CD4-positive, alpha-beta T cell treated with Interleukin-15 for 1 hour (primary cell): ENCODE measurements at places on chromosomes 5 and 9.

DNA sequence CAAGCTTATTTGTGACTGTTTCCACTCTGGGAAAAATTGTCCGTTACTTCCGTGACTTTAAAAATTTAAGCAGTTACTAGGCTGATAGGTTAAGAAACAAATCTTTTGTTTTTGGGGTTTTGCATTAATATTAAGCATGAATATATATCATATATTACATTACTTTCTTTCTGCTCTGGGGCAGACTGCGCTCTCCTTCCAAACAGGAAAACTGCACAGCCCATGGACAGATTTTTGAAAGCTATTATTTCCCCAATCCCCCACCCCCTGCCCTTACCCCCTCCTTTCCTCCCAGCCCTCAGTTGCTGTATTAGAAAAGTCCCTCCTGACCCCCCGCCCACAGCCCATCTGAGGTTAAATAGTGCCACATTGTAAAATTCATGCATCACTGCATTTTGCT, 50.4 kb downstream of the G3BP1 start:
- no peak for DNase-seq

DNA sequence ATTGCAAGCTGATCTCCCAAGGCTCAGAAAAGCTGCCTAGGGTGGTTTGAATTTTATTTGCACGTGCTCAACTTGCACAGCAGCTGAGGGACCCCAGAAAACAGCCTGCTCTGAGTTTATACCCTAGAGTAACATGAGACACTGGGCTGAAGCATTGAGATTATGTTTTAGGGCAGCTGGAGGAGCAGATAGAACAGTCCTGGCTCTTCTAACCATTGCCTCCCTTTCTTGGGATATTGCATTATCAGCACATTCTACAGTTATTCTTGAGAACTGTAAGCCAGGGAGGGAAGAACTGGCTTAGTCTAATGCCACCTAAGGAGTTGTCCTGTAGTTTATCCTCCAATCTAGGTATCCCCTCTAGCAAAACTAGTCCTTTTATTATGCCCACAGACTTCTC, 10.3 kb downstream of the SMC2 start:
- DNase-seq, result no peak

DNA sequence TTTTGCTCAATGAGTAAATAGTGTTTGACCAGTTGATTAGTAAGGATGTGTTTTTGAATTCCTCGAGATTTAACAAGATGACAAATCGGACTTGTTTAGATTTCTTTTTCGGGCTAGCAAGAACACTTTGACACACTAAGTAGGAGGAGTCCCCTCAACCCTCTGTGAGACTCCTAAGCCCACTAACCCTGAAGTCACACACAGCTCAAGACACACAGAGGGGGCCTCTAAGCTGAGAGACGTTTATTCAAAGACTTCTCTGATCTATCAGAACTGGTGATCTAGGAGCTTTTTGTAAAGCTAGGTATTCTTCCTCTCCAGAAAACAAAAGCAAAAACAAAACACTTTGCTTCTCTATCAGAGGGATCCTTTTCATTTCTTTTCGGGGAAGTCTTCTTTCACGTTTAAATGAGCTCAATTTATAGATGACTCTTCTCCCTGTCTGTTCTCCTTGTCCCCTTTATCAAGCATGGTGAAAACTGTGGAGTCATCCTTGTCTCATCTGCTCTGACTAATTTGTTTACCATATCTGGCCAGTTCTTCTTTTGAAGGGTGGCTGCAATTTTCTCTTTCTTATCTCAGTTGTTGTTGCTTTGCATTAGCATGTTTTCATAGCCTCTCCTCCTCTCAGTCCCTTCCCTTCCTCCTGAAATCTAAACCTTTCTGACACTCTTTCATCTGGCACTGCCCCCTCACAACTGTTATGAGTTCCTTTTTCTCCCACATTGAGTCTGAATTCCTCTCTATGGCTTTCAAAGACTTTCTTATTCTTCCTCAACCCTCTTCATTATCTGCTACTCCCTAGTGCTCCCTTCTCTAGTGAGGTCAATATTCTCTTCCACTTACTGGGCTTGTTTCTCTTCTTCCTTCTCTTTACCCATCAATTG, 68.5 kb upstream of the RAI14 start:
- DNase-seq, result no peak

- no peak for DNase-seq
Observed at GRCh38 chr9:107299437-107299836, 16.4 kb downstream of the RAD23B start.

DNA sequence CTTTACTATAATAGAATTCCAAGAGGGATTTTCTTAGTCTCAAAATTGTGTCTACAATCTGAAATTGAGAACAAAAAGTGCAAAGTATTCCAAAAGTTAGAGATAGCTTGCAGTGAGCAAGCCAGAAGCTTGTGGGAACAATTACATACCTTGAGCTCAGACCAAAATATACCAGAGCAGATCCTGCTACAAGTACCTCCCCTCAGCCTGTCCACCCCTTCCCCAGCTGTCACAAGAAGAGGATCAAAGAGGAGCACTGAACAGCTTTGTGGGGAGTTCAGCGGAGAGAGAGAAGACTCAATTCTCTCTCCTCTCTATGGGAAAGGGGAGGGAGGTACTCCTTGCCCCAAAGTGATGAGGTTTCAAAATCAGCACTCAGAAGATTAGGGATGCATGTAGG, 869.2 kb upstream of the DMAC1 start:
- no peak for DNase-seq

DNA sequence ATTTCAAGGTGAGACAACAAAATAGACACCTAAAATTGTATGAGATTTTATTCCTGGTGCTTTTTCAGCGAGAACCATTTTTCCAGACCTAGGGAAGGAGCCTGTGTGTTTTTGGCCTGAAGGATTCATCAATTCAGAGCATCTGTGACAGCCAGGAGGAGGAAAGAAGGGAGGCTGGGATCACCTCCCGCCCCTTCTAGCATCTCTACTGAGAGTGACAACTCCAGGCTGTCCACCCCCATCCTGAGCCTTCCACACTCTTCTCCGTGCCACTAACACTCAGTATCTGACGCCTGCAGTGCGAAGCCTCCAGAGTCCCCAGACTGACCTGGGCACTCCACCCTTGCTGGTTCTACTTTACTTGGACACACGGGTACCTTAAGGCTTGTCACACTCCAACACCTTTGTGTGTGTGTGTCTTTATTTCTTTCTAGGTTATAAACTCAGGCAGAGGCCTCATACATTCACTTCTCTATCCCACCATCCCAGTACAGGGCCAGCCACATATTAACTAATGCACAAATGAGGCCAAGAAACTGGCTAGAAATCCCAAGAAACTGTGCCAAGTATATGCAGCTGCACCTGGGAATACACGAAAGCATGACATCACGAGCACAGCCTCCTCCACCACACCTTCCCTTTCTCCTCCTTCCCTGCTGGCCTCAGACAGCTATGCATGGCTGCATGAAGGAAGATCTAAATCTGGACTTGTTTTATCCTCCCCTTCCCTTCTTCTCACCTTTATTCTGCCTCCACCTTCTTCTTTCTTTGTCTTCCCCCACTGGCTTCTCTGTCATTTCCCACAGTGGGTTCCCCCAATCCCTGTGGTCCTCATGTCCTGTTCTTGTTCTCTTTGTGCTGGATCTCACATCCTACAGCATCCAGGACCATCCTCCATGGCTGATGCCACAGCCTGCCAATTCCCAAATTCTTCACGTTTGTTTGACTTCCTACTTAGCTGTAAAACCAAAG, 16.0 kb downstream of the S1PR3 start:
- no peak for DNase-seq

GRCh38 chr9:22203371-22204138, 194.4 kb upstream of the CDKN2B start:
- no peak for DNase-seq

DNA sequence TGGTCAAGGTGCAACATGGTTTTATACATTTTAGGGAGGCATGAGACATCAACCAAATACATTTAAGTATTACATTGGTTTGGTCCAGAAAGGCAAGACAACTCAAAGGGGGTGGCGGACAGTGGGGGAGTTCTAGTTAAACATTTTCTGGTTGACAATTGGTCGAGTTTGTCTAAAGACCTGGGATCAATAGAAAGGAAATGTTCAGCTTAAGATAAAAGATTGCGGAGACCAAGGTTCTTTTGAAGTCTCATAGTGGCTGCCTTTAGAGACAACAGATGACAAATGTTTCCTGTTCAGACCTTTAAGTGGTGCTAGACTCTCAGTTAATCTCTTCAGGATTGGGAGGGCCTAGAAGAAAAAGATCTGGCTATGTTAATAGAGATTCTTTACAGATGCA, 47.7 kb upstream of the TTC39B start:
- no peak for DNase-seq

DNA sequence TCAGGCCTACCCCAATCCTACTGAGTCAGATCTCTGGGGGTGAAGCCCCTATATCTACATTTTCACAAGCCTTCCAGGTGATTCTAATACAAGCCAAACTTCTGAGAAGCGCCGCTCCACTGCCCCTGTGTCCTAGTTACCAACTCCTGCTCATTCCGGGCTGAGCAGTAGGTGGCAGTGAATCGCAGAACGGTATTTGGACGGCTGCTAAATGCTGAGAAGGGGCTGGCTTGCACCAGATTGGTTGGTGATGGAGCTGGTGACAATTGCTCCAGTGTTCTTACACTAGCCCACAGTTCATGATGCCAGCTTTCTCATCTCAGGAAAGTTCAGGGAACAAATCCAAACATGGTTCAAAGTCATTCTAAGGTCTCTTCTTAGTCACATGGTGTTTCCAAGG, 31.1 kb upstream of the FGF1 start:
- peak; percentile 44 for DNase-seq
